ENCODE measurements at places on chromosomes 11 and 22.
A peak's percentile ranks its signal among the peaks of the same experiment; 100 is the strongest.

GRCh38 chr11:113985906-113986305 is 11.0 kb downstream of the HTR3A start:
- peaks cover 5% of the 10 kb centered on the region for H3K27me3 ChIP-seq
- H3K27ac ChIP-seq: no peak overlapping the region
- no peak overlapping the region for H3K4me3 ChIP-seq
- no peak for DNase-seq
- H3K36me3 ChIP-seq: no peaks in the 10 kb centered on the region

DNA sequence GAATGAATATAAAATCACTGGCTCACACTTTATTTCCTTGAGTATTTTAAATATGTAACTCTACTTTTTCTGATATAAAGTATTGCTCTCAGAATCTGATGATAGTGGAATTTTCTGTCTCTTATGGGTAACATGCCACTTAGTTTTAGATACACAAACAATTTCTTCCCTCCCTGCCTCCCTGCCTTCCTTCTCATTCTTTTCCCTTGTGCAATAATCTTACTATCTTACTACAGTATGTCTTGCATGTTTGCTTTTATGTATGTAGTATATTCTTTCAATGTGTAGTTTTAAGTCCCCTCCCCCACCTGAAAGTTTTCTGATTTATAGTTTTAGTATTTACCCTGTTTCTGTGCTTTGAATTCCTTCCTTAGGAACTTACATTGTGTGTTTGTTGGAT is 48.4 kb downstream of the INSC start:
- H3K27me3 ChIP-seq: peaks cover 2% of the 10 kb centered on the region
- no peak overlapping the region for H3K27ac ChIP-seq
- no peaks in the 10 kb centered on the region for H3K36me3 ChIP-seq
- no peak overlapping the region for H3K4me3 ChIP-seq
- no peak for DNase-seq

DNA sequence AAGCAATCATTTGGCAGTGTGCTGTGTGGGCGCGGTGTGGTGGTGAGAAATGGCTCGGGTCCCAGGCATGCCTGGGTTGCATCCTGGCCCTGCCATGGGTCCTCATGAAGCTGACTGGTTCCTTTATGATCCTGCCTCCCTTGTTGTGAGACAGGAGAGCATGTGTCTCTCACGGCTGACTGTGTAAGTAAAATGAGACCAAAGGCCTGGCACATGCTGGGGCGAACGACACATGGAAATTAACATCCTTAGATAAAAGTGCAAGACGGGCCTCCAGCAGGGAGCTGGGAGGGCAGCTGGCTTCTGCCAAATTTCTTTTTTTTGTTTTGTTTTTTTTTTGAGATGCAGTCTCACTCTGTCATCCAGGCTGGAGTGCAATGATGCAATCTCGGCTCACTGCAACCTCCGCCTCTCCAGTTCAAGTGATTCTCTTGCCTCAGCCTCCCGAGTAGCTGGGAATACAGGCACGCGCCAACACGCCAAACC is 9.4 kb upstream of the FBLN1 start:
- H3K4me3 ChIP-seq: no peak overlapping the region
- H3K4me1 ChIP-seq: peaks cover 3% of the 10 kb centered on the region
- no peak for DNase-seq
- no peaks in the 10 kb centered on the region for H3K36me3 ChIP-seq
- peaks cover 9% of the 10 kb centered on the region for H3K27me3 ChIP-seq

GRCh38 chr22:24327832-24328231 is 57.2 kb downstream of the SPECC1L start:
- H3K27ac ChIP-seq: no peak overlapping the region
- DNase-seq: no peak
- H3K4me1 ChIP-seq: peaks cover 35% of the 10 kb centered on the region
- H3K4me3 ChIP-seq: no peak overlapping the region
- H3K36me3 ChIP-seq: peaks cover 38% of the 10 kb centered on the region
- no peaks in the 10 kb centered on the region for H3K27me3 ChIP-seq

- H3K36me3 ChIP-seq: peaks cover 14% of the 10 kb centered on the region
- H3K27ac ChIP-seq: no peak overlapping the region
- DNase-seq: no peak
- H3K4me1 ChIP-seq: peaks cover 24% of the 10 kb centered on the region
- no peaks in the 10 kb centered on the region for H3K27me3 ChIP-seq
- no peak overlapping the region for H3K4me3 ChIP-seq
These were observed 3.1 kb downstream of the WBP2NL start for GRCh38 chr22:42001706-42002105.

DNA sequence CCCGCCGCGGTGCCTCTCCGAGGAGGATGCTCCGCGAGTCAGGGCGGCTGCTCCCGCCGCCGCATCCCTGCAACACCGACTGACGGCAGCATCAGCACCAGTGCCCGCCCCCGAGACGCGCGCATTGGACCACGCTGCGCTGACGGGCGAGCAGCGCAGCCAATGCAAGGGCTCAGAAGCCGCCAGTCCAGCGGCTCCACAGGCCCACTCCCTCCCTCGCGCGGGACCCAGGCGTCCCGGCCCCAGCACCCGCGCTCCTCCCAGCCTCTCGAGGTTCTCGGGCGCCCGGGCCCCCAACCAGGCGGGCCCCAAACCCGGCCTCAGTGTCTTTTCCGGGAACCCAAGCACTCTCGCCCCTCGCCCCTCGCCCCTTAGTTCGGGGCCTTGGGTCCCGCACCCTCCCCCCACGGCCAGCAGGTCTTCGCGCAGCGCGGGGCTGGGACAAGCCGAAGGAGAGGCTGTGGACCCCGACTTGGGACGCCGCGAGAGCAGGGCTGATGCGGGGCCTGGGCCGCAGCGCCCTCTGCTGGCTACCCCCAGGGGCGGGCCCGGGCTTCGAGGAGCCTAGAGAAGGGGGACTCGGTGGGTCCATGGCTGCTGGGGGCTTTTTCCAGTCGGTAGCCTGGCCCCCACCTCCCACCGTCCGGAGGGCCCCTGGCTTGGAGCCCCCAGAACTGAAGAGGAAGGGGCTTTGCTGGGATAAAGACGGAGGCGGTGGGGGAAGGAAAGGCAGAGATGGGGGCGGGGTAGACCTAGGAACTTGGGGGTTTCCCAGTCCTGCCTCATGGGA is at the start of gene NRXN2:
Gene NRXN2, minus strand, starts transcription at position 81 of the 790 bp plus-strand sequence. CDS start 9,498 bp downstream, outside the sequence.
- H3K27me3 ChIP-seq: peaks cover 19% of the 10 kb centered on the region
- DNase-seq: peak; percentile 94
- no peaks in the 10 kb centered on the region for H3K36me3 ChIP-seq

GRCh38 chr11:3838504-3838903 is 2.3 kb downstream of the RHOG start:
- H3K27ac ChIP-seq: peak overlapping the region; percentile 97
- peak overlapping the region; percentile 93 for H3K4me3 ChIP-seq
- DNase-seq: no peak
- H3K27me3 ChIP-seq: no peaks in the 10 kb centered on the region
- peaks cover 68% of the 10 kb centered on the region for H3K4me1 ChIP-seq

- peaks cover 15% of the 10 kb centered on the region for H3K27me3 ChIP-seq
- H3K4me3 ChIP-seq: no peak overlapping the region
- no peak for DNase-seq
- no peak overlapping the region for H3K27ac ChIP-seq
- no peaks in the 10 kb centered on the region for H3K4me1 ChIP-seq
These were observed 28.4 kb upstream of the PAMR1 start for GRCh38 chr11:35553831-35554230.

DNA sequence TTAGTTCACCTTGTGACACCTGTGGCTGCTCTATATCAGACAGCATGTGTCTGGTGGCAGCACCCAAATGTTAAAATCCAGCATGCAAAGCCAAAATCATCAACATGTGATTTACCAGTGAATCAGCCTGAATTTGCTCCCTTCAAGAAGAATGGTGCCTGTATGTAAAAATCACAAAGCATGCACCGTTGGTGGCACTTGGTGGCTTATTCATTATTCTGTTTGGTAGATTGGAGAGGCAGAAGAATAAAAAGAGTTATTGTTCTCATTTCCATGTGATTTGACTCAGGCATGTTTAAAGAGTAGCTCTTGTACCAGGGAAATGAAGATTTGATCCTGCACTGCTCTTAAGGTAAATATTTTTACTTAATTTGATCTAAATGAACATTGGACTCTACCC is 143.9 kb upstream of the MPPED2 start:
- no peaks in the 10 kb centered on the region for H3K36me3 ChIP-seq
- H3K4me3 ChIP-seq: no peak overlapping the region
- no peaks in the 10 kb centered on the region for H3K4me1 ChIP-seq
- no peak overlapping the region for H3K27ac ChIP-seq

DNA sequence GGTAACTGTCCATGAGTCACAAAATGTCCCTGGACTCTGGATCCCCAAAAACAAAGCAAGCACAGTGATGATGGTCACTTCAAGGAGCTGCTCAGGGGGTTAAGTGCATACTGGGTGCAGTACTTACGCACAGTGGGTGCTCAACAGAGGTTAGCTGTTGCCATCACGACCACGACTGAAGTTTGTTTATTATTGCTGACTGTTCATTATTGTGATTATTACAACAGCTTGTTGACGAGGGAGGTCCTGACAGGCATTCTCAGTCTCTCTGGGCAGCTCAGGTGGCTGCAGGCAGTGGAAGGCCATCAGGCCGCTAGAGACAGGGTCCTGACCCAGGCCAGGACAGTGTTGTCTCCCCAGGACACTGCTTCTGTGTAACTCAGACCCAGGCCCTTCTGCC is 418.8 kb downstream of the SHANK2 start:
- H3K27ac ChIP-seq: no peak overlapping the region
- H3K27me3 ChIP-seq: peaks cover 9% of the 10 kb centered on the region
- no peak for DNase-seq
- no peak overlapping the region for H3K4me3 ChIP-seq
- no peaks in the 10 kb centered on the region for H3K36me3 ChIP-seq
- no peaks in the 10 kb centered on the region for H3K4me1 ChIP-seq

DNA sequence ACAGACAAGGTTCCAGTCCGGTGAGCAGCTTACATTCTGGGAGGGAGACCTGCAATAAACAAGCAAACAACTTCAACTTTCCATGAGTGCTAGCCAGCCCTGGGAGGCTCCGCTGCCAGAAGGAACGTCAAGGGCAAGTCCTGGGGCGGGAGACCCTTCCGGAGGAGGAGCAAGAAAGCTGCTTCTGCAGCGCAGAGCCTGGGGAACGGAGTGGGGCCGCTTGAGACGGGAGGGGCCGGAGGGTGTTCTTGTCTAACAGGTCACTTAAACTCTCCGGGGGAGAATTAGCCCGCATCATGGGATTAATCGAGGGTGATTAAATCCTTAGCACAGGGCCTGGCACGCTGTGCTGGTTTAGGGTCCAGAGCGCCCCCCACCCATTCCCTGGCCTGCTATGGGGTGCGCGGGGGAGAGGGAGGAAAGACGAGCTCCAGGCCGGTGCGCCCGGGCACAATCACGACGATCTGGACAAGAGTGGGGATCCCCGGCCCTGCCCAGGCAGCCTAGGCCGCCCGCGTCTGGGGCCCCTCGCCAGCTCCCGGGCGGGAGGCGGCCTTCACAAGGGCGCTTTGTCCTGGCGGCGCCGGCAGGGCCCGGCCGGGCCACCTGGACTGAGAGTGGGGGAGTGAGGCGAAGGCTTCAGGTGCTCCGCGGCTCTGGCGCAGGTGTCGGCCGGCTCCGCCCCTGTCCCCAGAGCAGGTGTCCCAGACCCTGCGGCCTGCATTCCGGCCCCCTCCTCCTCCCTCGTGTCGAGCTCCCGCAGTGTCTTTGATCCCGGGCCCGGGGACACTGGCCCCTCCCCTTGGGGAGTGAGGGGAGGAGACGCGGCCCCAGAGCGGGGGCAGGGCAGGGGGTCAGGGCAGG is 663 bp upstream of the LARGE2 start:
- no peak for DNase-seq
- peaks cover 10% of the 10 kb centered on the region for H3K27me3 ChIP-seq
- H3K27ac ChIP-seq: no peak overlapping the region
- H3K36me3 ChIP-seq: no peaks in the 10 kb centered on the region
- H3K4me1 ChIP-seq: peaks cover 20% of the 10 kb centered on the region
- H3K4me3 ChIP-seq: peak overlapping the region; percentile 51

DNA sequence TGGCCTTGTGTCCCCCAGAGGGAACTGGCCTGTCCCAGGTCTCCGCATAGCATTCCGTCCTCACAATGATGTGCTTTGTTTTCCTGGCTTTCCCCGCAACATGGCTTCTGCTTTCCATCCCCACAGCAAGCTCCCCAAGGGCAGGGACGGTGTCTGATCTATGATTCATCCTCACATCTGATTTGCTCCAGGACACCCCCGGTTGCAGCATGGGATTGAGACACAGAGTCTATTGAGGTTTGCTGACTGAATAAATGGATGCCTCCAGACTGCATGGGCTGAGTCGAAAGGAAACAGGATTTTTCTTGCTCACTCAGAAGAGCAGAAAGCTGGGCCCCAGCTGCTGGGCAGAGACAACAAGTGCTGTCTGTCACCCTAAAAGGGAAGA is 40.2 kb downstream of the LMO1 start:
- H3K27me3 ChIP-seq: no peaks in the 10 kb centered on the region
- no peak overlapping the region for H3K27ac ChIP-seq

GRCh38 chr11:9651481-9651880 is 12.4 kb upstream of the SWAP70 start:
- no peaks in the 10 kb centered on the region for H3K4me1 ChIP-seq
- no peaks in the 10 kb centered on the region for H3K36me3 ChIP-seq
- H3K27ac ChIP-seq: no peak overlapping the region
- no peak for DNase-seq

DNA sequence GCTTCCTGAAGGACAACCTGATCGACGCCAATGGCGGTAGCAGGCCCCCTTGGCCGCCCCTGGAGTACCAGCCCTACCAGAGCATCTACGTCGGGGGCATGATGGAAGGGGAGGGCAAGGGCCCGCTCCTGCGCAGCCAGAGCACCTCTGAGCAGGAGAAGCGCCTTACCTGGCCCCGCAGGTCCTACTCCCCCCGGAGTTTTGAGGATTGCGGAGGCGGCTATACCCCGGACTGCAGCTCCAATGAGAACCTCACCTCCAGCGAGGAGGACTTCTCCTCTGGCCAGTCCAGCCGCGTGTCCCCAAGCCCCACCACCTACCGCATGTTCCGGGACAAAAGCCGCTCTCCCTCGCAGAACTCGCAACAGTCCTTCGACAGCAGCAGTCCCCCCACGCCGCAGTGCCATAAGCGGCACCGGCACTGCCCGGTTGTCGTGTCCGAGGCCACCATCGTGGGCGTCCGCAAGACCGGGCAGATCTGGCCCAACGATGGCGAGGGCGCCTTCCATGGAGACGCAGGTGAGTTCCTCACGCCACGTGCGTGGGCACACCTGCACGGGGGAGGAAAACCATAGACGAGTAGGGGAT is 1.5 kb downstream of the BCR start:
- peak overlapping the region; percentile 86 for H3K27ac ChIP-seq

DNA sequence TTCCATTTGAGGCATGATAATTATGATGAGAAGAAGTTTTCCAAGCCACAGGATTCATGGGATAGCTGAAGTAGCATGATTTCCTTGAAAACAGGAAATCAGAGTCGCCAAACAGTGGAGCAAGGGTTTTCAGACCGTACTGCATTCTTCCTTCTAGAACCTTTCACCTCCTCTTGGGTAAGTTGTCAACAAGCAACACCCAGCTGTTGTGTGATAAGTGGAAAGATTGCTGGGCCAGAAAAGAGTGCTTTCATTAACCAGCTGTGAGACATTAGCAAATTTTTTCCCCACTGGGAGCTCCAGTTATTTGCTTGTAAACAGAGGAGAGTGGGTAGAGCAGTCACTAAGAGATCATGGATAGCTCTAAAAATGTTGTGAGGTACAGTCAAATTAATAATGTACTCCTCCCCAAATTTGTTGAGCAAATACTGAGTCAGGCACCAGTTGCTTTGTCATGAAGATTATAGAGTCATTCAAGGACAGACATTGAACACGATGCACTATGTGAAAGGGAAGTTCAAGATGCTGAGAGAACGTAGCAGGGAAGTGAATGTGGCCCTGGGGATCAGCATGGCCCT is 11.7 kb upstream of the MPEG1 start:
- H3K27me3 ChIP-seq: peaks cover 5% of the 10 kb centered on the region
- no peaks in the 10 kb centered on the region for H3K36me3 ChIP-seq
- no peak overlapping the region for H3K4me3 ChIP-seq
- no peak overlapping the region for H3K27ac ChIP-seq
- DNase-seq: no peak

Data from activated CD4-positive, alpha-beta T cell treated with anti-CD3 and anti-CD28 coated beads for 36 hours (primary cell).